ENCODE measurements at places on chromosomes 3 and 15.

- DNase-seq, result peak; percentile 75
These were observed 5.0 kb downstream of the NR2F2 start for GRCh38 chr15:96335411-96336024.

GRCh38 chr3:170021083-170021482 lies 16.7 kb upstream of the GPR160 start:
- DNase-seq, result peak; percentile 56

DNA sequence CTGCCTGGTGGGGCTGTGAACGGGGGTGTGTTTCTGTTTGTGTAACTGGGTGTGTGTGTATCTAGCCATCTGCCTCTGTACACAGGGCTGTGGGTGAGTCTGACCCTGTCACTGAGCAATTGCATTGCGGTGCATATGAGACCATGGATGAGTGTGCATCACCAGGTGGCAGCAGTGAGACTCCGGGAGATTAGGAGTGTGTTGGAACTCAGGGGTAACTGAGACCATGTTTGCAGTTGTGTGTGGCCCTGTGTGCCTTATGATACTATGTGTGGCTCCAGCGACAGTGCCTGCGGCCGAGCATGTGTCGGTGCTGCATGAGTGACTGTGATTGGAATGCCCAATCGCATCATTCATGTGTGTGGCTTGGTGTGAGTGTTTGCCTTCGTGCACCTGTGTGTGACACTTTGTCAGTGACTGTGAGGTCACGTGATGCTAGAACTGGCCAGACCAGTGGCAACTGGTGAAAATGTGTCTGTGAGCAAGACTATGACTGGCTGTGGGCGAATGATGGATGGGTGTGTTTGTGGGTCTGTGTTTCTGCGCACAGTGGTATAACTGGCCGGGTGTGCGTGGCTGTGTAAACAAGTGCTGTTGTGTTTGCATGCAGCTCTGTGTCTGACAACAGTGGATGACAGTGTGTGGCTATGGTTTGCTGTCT lies 14.0 kb downstream of the VILL start:
- peak; percentile 78 for DNase-seq

DNA sequence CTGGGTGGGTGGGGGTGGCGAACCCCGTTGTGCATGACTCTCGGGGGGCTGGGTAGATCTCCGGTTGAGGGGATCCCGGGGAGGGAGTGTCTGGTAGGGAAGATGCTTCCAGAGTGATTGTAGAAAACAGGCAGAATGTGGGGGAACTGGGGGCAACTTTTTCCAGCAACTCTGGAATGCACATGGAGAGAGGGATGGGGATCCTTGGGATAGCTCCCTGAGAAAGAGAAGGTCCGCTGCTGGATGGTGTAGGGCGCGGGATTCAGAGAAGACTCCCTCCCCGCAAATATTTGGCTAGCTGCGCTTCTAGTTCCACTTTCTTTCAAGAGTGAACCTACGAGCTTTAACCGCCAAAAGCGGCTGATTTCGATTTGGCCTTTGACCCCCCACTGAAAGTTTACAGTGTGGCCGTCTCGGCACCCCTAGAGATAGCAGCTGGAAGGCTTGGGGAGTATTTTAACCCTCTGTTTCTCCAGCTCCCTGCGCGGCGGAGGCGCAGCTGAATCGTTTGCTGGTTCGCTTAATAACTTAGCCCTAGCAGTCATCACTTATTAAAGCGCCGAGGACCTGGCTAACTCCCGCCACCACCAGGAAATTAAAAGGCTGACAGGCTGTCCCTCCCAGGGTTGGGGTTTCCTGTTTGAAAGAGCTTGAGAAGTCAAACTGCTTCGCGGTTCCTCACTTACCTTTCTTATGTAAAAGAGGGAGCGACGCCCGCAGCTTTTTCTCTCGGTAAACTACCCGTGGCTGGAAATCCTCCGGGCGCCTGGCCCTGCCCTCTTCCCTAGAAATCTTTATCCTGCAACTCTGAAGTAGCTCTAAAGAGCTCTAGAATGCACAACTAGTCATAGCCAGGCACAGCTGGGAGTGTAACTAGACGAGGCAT lies 1.2 kb downstream of the PHLDB2 start:
- peak; percentile 99 for DNase-seq

GRCh38 chr15:70289191-70289955 lies 191.7 kb upstream of the TLE3 start:
- DNase-seq, result peak; percentile 42

DNA sequence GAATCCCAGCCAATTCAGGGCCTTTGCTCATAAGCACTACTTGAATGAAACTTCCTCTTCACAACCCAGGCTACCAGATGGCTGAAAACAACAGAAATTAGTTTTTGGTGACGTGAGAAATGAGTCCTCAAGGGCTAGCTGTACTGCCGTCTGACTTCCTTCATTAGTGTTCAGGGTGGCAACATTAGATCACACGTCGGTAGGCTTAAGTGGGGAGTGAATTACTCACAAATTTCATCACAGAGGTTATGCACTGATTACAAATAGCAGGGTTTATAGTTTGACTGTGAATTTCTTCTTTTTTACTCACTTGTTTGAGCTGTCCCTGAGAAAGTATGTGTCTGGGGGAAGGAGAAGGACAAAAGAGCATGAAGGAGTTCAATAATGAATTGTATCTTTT lies 397.2 kb downstream of the GAP43 start:
- no peak for DNase-seq

GRCh38 chr3:169365993-169366915 lies 297.3 kb downstream of the MECOM start:
- no peak for DNase-seq

- no peak for DNase-seq
These were observed 191.1 kb downstream of the WNT5A start for GRCh38 chr3:55296030-55296429.

DNA sequence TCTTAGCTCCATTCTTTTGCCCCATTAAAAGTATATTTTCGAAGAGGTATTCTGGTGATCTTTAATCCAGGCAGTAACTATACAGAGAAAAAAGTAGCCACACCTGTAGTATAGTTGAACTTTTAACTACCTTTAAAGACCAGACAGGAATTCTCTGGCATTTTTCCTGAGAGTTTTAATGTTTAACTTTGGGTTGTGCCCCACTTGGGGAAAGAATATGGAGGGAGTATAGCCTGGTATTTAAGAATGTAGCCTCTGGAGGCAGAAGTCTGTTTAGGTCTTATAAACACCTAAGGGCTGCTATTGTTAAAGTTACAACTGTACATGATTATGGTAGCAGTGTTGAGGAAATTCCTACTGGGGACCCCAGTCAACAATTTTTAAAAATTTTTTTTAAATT lies 19.3 kb downstream of the C3orf85 start:
- DNase-seq, result peak; percentile 14

DNA sequence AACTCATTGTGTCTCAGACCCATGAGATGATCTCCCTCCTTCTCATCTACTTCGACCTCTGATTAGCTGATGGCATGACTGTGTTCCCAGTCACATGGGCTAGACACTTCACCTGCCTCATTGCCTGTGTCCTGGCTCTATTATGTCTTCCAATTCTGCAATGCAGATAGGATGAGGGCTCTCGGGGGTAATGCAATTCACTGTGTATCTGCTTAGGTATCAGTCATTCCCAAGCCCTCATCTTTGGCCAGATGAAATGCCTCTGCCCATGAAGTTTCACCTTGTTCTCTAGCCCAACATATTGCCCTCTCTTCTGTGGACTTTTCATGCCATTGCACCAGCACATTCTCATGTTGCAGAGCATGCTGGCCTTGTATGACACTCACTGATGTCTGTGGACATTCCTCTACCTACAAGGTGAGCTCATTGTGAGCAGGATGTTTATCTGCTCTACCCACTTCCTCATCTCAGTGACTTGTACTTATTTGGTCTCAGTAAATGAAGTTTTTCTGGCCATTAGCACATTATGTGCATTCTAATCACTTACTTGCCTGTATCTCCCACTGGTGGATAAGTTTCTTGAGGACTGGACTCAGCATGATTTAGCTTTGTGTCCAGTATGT lies 32.3 kb downstream of the MOBP start:
- DNase-seq, result no peak

GRCh38 chr3:157204431-157204830 lies 44.5 kb upstream of the CCNL1 start:
- DNase-seq, result peak; percentile 54

GRCh38 chr3:120446891-120447668 lies 3.7 kb downstream of the FSTL1 start:
- DNase-seq, result no peak

DNA sequence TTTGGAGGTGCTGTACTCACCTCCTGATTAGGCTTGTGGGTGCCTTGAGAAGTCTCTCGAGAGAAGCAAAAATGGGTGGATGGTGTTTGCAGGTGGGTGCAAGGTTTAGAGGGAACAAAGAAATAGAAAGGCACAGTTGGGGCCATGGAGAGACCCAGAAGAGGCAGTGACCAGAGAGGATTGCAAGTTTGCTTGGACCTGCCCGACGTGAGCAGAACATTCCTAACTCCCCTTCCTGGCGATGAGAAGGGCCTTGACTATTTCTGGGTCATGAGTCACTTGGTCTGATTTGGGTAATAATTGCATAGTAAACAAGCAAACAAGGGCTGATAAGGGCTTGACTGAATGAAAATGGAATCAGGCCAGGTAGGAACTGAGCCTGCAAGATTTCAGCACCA lies 7.0 kb upstream of the CTSH start:
- no peak for DNase-seq

GRCh38 chr3:135456108-135456790 lies 509.3 kb upstream of the PPP2R3A start:
- peak; percentile 72 for DNase-seq

DNA sequence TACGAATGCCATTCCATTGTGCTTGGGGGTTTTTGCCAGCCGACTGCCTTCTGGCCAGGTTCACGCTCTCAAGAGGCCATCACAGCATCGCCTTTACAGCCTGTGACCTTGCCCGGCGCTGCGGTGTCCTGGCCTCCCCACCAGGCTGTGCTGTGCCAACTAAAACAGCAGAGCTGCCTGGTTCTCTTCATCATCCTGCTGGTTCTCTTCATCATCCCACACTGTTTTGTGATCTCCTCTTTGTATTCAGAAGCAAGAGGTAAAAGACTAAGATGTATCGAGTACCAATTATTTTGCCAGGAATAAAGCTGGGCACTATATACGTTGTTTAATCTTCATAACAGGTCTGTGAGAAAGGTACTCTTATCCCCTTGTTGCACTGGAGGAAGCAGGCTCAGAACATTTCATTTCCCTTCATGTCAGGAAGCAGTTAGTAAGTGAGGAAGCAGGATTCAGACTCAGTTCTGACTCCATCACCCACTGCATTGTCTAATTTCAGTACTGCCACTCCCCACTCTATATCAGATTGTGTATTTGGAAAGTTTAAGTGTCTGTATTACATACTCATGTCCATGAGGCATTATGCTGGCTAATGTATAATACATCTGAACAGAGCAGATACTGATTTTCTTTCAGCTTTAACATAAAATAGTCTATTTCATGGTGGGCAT lies 92.7 kb downstream of the LRRC28 start:
- DNase-seq, result peak; percentile 75

- DNase-seq, result no peak
These were observed 29.5 kb downstream of the ATOSA start for GRCh38 chr15:52649686-52650085.

GRCh38 chr3:194985031-194985578 lies 285.9 kb downstream of the XXYLT1 start:
- peak; percentile 90 for DNase-seq

- peak; percentile 47 for DNase-seq
These were observed 8.6 kb downstream of the NDUFB4 start for GRCh38 chr3:120604784-120605183.

- no peak for DNase-seq
These were observed 125.6 kb upstream of the EOMES start for GRCh38 chr3:27847697-27848096.

- no peak for DNase-seq
These were observed 168.0 kb upstream of the NDN start for GRCh38 chr15:23854912-23855659.

- no peak for DNase-seq
These were observed 339.1 kb upstream of the RGMA start for GRCh38 chr15:93428150-93428549.

- DNase-seq, result peak; percentile 54
These were observed 189.2 kb downstream of the USP13 start for GRCh38 chr3:179842061-179842460.

GRCh38 chr3:8589880-8590556 lies 54.6 kb downstream of the SSUH2 start:
- DNase-seq, result no peak

DNA sequence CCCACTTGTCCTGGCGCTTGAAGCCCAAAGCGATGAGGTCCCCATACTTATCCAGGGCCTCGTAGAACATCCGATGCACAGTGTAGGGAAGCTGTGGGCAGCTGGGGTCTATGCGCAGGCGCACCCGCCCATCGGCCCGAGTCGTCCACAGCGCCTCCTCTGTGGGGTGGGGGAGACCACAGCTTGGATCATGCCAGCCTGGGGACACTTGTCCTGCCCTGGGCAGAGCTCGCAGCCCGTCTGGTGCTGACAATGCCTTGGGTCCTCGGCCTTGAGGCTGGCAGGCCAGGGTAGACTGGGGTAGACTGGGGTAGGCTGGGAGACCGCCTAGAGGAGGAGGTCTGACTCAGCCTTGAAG lies 39.8 kb downstream of the ACSBG1 start:
- DNase-seq, result no peak

GRCh38 chr3:47612178-47612577 lies 33.5 kb upstream of the CSPG5 start:
- DNase-seq, result no peak

GRCh38 chr15:46300716-46301115 lies 665.9 kb downstream of the SQOR start:
- no peak for DNase-seq

GRCh38 chr3:99413504-99413903 lies 224.9 kb upstream of the COL8A1 start:
- DNase-seq, result no peak

GRCh38 chr3:59818033-59818918 lies 768.5 kb upstream of the CFAP20DC start:
- DNase-seq, result no peak

DNA sequence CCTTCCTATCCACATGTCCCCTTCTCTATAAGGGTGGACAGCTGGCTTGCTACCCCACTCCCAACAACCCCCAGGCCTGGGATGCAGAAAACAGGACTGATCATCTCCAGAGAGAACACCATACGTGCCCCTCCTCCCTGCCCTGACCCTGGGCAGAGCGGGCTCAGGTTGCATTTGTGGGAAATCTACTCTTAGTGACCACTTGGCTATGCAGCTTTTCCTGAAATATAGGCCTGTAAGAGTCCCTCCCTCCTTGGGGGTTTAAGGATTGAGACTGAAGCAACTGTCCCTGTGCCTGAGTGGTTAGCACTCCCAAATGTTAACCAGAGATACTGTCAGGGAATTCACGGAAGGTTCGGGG lies 11.7 kb downstream of the SH2D7 start:
- DNase-seq, result no peak

DNA sequence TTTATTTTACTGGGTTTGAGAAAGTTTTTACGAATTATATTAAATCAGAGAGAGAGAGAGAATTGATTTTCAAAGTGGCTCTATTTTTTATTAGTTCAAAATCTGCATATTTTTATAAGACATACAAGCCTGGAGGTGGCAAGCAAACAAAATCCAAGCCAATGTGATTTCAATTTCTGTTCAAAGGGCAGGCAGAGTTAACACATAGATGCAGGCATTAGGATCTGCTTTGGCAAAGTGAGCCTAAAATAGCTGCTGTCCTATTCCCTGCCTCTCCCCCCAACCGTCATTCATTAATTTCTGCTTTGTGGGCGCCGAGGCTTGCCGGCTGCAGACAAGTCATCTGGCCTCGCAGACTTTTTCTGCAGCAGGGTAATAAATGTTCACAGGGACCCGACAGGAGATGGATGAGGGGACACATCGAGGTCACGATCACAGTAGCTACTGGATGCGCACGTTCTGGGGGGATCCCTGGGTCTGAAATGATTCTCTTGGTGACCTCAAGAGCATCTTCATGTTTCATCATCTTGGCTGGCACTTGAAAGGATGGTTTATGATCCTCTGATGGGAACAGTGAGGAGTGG lies 123.9 kb upstream of the SLC6A11 start:
- no peak for DNase-seq

- DNase-seq, result peak; percentile 46
These were observed 22.4 kb upstream of the SMAD6 start for GRCh38 chr15:66679657-66680108.
